RWPE1 (cell line): ENCODE measurements at places on chromosomes 4 and X.

- DNase-seq = no peak
Observed at GRCh38 chr4:23866450-23867075, 23.3 kb downstream of the PPARGC1A start.

GRCh38 chrX:14920196-14920595, 47.0 kb downstream of the MOSPD2 start:
- DNase-seq = no peak

- no peak for DNase-seq
Observed at GRCh38 chrX:155094468-155095061, 23.3 kb downstream of the BRCC3 start.

DNA sequence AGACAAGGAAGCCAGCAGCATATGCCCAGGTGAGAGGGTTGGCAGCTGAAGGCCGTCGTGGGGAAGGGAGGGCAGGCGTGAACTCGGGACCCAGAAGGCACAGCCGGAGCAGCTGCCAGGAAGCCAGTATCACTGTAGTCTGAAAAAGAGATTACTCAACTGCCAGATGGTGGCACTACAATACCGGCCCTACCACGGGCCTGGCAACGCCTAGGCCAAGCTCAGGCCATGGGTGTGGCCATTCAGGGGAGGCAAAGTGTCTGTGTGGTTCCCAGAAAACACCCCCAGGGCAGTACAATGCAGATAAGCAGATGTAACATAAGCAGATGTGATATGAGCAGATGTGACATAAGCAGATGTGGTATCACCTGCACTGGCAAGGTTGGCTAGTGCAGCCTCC, 236.0 kb downstream of the AFAP1 start:
- no peak for DNase-seq

GRCh38 chr4:183504930-183505610, at the start of gene ING2:
TSS of gene ING2 (plus strand) at chr4:183505058. CDS start at chr4:183505196, 138 bp downstream.
- DNase-seq = peak; percentile 88

DNA sequence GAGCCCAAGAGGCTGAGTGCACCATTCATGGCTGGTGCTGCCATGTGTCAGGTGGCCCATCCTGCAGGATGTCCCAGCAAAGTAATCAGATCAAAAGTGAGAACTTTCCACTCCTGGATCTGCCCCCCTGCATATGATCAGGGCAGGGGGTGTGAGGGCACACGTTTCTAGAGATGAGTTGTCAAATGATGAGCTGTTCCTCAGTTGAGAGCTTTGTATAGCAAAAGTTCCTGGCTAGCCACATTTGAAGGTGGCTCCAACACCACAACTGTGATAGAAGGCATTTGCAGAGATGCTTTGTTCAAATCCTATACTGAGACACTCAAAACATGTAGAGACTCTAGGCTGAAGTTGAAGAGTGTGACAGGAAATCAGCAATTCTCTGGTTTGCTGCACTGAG, 501.8 kb downstream of the BCOR start:
- no peak for DNase-seq

GRCh38 chr4:25874655-25875054, 11.9 kb upstream of the SEL1L3 start:
- no peak for DNase-seq

DNA sequence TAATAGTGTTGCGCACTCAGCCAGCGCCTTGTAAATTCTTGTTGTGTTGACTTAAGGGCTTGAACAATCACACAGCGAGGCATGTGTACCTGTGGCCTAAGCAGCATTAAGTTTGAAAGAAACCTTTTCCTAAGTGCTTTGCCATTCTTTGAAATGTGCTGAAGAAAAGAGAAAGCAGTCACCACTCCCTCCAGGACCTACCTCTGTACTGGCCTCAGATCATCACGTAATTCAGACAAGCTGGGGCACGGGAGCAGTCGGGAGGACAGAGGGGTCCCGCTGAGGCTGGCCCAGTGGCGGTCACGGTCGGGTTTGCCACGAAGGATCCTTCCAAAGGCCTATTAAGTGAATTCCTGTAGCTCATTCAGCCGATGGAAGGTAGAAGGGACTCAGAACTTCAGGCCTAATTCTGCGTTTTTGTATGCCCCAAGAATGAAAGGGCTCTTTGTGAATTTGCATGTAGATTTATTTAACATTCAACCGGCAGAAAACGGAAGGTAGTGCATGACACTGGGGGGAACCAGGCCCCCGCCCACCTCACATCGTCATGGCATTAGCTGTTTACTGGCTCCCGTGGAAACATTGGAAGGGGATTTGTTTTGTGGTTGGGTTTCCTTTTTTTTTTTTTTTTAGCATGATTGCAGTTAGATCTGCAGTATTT, 106.3 kb downstream of the TRAPPC11 start:
- no peak for DNase-seq

DNA sequence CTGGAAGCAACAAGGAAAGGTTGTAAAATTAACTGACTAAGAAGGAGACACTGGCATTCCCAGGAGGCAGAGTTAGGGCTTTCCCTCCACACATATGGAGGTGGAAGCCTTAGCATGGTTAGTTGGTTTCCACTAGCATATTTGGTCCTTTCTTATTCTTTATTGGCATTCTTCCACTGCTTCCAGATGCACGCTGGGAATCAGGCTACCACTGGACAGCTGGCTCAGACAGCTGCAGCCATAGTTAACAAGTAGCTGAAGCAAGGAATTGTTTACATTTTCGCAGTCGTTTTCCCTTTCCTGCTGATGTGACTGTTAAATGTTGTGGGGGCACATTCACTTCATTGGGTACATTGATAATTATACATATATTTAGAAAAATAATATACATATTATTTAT, 169.2 kb downstream of the GRIA2 start:
- DNase-seq = no peak

- DNase-seq = no peak
Observed at GRCh38 chrX:18534949-18535348, 109.5 kb downstream of the CDKL5 start.

- no peak for DNase-seq
Observed at GRCh38 chrX:116317409-116317808, 119.0 kb upstream of the SLC6A14 start.

GRCh38 chr4:67861513-67861912, 22.3 kb downstream of the TMPRSS11D start:
- peak; percentile 60 for DNase-seq

GRCh38 chrX:916230-916599, 285.6 kb downstream of the SHOX start:
- DNase-seq = no peak

DNA sequence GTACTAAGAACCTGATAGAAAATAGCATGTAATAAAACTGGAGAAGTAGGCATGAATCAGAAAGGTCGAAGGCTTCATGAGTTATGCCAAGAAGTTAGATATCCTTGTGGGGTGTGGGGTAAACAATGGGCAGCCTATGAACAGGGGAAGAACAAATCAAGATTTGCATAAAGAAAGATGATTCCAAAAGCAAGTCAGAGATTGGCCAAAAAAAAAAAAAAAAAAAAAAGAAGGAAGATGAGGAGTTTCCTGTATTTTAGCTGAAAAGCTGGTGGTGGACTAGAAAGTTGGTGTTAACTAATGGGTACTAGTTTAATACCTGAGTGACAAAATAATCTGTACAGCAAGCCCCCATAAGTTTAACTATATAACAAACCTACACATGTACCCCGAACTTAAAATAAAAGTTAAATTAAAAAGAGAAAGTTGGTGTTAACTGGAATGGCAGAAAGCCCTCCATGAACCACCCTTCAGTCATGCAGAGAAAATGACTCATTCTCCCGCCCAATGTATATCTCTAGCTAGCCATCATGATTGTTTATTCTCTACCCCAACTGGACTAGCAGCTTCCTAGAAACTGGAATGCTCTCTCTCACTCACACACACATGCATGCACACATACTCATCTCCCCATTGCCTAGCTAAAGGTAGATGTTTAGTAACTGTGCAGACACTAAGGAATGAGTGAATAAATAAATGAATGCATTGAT, 41.7 kb downstream of the ATP11C start:
- DNase-seq = peak; percentile 53

GRCh38 chrX:40933706-40934425, 151.4 kb upstream of the USP9X start:
- no peak for DNase-seq

GRCh38 chr4:18082236-18082635, 60.7 kb upstream of the LCORL start:
- DNase-seq = no peak

- DNase-seq = no peak
Observed at GRCh38 chrX:77556276-77556675, 109.1 kb downstream of the FGF16 start.

GRCh38 chrX:110671068-110671803, 124.4 kb downstream of the CHRDL1 start:
- no peak for DNase-seq

- DNase-seq = peak; percentile 5
Observed at GRCh38 chr4:46146993-46147392, 23.1 kb upstream of the GABRG1 start.

DNA sequence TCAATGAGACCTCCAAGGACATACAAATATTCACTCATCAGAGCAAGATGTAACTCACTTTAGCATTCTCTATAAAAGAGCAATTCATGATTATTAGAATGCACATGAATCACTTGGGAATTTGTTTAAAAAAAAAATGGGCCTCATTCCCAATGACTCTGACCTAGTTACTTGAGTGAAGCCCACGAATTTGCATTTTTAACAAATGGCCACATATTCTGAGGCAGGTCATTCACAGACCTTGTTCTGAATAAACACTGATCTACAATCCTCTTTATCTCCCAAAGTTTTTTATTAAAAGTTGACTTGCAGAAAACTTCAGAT, 255.1 kb upstream of the VEGFC start:
- DNase-seq = no peak

DNA sequence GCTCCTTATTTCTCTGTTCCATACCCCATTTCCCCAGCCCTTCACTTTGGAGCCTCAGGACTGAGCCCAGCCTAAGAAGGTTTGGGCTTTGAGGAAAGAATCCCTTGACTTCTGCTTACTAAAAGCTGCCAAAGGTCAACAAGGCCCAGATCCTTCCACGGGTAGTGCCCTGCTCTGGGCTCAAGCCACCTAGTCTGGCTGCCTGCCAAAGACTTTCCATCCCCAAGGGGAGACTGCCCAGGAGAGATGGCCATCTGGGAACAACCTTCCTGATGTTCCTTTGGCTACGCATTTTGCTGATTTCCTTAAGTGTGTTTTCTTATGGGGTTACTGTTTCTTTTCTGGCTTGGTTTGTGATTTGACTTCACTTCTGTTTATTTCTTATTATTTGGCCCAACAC, 49.8 kb upstream of the NDP start:
- DNase-seq = no peak

- DNase-seq = peak; percentile 80
Observed at GRCh38 chr4:186781032-186781917, 57.6 kb upstream of the FAT1 start.

DNA sequence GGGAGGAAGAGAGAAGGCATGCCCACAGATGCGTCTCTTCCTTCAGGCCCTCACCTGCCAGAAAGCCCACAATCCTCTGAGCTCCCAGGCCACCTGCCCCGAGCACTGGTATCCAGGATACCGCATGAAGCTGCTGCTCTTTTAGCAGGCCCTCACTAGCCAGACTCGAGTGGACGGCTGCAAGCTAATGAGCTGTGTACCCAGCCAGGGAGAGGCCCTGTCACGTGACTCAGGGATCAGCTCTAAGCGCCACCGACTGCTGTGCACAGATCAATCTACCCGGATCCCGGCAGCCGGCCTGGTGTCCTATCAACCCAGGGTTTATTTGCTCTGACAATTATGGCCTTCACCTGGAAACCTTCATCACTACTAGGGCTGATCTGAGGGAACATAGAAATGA, 39.0 kb downstream of the BCOR start:
- no peak for DNase-seq

GRCh38 chrX:136295380-136295779, 5.4 kb upstream of the ADGRG4 start:
- no peak for DNase-seq
